Bronchial epithelial cell (primary cell): ENCODE measurements at places on chromosomes 4 and X. TPM values are rescaled to one million over a fixed set of nuclear protein-coding genes. Genes with fewer than 3 reads are reported as not detected.
A peak's percentile ranks its signal among the peaks of the same experiment; 100 is the strongest.

DNA sequence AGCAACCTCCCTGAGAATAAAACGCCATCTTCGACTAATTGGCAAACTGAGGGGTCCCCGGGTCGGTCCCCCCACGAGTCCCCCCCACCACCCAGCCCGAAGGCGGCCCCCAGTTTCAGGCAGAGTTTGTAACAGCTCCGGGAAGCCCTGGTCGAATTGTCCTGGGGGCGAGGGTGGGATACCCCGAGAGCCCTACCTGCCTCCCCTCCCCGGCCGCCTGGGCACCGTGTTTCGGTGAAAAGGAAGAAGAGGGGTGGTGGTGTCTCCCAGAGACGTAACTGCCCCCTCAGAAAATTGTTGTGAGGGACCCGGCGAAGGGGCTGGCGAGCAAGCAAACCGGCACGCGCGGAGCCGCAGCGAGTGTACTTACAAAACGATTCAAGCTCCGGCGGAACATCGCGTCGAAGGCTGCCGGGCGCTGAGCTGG lies 1.2 kb downstream of the ATP11C start:
- DNase-seq = no peak

DNA sequence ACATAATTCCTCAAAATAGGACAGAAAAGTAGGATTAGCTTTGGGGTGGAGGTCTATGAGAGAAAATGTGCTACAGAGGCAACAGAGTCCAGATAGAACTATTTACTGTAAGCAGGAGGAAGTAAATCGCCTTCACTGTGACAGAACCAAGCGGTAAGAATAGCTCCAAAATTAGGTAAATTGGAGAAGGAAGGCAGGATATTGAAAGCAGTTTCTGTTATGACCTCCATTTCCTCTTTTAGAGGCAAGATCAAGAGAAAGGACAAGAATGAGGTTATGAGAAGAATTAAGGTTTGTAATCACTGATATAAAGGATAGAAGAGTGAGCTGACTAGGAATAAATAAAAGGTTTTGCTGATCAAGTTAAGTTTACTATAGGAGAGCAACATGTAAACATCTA lies 44.1 kb upstream of the NEUROG2 start:
- DNase-seq = no peak

DNA sequence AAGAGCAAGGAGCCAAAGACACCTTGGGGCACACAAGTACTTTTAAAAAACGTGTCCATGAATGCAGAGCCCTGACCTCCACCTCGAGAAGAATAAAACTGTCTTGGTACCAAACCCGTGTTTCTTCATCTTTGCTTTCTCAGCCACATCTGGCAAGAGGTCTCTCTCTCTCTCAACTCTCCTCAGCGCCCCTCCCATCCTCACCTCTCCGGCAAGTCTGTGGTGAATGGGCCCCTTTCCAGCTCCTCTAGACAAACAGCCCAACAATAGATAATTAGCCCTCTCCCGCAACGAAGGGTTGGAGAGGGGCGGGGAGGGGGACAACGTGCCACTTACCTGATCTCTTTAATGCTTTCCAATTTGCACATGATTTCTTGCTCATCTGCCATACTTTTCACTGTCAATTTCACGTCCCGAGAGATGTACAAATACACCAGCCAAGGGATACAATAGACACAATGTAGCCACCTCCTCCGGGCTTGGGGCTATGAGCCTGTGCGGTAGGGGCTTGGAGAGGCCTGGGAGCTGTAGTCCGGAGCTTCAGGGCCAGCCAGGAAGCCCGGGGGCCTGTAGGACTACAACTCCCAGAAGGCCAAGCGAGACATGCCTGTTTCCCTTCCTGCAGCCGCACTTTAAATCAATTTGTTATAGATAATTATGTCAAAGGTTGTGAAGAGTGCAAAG lies at the start of gene ZC4H2:
ZC4H2 (minus strand) TSS at position 462 of the 684 bp plus-strand sequence; CDS start at position 389, 73 bp downstream.
- DNase-seq = peak; percentile 76

DNA sequence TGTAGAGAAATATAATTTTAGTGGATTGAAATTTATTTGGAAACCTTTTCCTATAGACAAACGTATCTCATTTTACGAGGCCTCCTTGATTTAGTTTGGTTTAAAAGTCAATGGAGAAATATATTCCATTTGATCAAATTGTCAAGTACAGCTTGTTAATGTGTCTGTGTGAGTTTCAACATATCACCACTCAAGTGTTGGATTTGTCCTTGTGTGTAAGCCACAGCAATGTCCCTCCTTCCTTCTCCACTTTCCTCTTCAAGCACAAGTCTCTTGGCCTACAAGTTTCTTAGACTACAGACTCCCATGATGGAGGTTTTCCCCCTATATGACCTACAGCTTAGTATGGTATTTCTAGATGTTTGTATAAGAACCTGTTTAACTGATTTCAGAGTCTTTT lies 104.7 kb downstream of the SYNPO2 start:
- DNase-seq = no peak

- no peak for DNase-seq
Observed at GRCh38 chr4:174930895-174931294, 12.7 kb downstream of the ADAM29 start.

Gene RRH
- 0.26 and 0.38 TPM in 2 replicates for total RNA-seq

Gene VEGFD
- total RNA-seq = 0.26 TPM in 2 replicates

Gene INPP4B
- total RNA-seq = 63.2 and 74.8 TPM in 2 replicates

Gene SHROOM2
- total RNA-seq = 1.8 and 2.4 TPM in 2 replicates
